ENCODE measurements at places on chromosomes 13 and 19.

DNA sequence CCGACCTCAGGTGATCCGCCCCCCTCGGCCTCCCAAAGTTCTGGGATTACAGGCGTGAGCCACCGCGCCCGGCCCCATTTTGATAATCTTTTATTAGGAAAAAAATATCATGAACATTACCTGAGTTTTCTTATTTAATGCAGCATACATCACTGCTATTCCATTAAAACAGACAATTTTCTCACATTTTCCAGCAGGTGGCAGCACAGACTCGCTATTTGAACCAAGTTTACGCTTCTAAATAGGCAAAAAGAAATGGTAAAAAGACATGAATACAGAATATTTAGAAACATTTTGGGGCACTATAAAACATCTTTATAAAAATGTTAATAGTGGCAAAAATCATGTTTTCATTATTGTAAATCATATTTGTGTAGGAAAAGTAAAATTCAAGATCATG lies 903.1 kb downstream of the SLITRK6 start:
- DNase-seq: peak; percentile 31

- no peak for DNase-seq
Observed at GRCh38 chr13:37089495-37089894, 16.0 kb downstream of the CSNK1A1L start.

DNA sequence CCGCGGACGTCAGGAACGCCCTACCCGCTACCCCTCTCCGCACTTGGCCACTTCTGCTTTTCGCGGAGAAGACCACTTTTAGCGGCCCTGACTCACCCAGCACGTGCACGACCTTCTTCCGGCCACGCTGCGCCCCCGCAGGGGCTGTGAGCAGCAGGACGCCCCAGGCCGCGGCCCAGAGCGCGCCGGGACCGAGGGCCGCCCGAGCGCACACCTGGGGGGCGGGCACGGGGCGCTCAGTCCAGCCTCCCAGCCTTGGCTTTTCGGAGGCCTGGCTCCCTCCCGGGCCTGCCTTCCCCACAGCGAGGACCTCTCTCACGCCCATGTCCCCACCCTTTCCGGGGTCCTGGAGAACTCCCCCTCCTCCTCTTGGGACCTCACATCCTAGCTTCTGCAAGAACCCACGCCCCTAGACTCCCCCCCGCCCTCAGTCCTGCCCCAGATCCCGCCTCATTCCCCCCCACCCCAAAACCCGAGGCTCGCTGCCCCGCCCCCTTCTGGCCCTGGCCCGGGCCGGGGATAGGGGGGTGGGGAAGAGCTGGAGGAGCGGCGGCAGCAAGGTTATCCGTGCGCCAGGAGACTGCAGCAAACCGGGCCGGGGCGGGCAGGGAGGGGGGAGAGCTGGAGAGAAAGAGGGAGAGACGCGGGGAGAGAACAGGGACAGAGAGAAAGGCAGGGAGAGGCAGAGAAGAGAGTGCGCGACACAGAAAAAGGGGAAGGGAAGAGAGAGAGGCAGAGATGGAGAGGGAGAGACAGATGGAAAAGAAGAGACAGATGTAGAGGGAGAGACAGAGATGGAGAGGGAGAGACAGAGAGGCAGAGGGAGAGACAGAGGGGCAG lies 11.5 kb downstream of the TM6SF2 start:
- no peak for DNase-seq

GRCh38 chr13:44158881-44159632 lies 214.6 kb upstream of the SERP2 start:
- DNase-seq: no peak

GRCh38 chr19:5136073-5136855 lies 167.4 kb downstream of the KDM4B start:
- DNase-seq: no peak

DNA sequence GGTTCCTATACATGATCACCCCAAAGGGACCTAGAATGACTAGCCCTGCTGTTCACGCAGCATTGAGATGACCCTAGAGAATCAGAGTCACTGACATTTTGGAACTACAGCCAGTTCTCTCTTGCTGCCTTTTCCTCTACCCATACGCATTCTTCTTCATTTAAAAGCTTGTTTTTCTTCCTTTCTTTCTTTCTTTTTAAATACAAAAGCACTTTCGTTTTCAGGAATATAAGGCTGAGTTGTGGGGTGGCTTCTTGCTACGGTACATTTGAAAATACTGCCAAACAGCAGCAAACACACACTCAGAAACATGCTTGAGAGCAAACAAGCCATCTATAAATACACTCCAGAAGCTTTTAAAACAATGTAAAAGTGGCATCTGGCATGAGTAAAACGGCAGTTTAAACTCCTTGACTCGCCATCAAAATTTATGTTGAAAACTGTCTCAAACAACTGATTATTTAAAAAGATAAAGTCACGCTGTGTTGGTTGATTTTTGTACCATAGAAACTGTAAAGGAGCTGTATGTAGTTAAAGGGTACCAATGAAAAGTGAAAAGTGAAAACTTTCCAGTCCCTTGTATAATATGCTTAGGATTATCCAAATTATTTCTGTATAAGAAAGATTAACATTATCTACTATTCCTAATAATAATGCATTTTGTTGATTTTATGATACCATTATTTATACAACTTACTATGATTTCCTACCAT lies 95.6 kb downstream of the PCDH9 start:
- DNase-seq: no peak

GRCh38 chr13:107873926-107874325 lies 341.4 kb downstream of the LIG4 start:
- DNase-seq: no peak

- DNase-seq: no peak
Observed at GRCh38 chr13:113544896-113545295, 39.7 kb upstream of the TFDP1 start.

DNA sequence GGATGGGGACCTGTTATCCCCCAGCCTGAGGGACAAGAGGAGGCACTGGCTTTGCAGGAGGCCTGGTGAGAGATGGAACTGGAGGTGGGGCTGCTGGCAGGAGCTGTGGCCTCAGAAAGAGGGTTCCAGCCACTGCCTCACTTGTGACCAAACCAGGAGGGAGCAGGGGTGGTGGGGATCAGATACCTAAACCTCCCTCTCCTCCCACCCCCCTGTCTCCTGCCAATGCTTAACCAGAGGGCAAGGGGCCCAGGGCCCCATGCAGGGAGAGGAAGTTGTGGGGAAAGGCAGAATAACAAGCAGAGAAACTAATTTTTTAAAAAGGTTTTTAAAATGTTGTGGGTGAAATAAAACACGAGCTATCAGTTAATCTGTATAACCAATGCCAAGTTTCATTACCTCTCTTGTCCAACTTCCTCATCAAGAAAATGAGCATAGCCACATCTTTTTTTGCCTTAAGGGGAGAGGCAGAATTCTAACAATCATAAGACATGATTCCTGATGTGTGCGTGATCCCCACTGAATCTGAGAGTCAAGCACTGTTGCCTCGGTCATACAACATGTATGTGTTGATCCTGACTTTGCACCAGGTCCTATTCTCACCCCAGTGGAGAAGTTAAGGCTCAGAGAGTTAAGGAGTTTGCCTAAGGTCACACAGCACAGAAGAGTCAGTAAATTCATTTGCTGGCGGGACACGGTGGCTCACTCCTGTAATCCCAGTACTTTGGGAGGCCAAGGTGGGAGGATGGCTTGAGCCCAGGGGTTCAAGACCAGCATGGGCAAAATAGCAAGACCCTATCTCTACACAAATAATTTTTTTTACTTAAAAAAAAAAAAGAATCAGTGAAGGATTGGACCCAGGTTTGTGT lies 12.9 kb downstream of the FXYD5 start:
- no peak for DNase-seq

GRCh38 chr19:7242601-7243258 lies 51.5 kb downstream of the INSR start:
- peak; percentile 9 for DNase-seq

GRCh38 chr13:42997381-42997780 lies 5.3 kb upstream of the EPSTI1 start:
- peak; percentile 13 for DNase-seq

DNA sequence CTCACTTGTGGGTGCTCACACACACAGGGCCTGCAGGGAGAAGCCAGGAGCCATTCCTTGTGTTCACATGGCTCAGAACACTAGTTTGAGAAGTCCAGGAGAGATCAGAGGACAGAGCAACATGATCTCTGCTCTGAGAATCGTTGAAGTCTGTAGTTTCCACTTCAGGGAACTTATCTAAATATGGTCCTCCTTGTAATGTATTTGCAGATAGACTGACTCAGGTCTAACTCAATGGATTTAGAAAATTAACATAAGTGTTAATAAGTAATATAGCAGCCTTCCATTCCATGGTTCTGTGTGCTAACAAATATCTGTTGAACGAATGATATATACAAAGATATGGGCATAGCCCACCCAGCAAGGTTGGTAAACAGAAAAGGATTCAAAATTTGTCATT lies 119.8 kb upstream of the STARD13 start:
- DNase-seq: no peak

- DNase-seq: no peak
Observed at GRCh38 chr13:95182570-95183265, 118.5 kb downstream of the ABCC4 start.

GRCh38 chr13:74264333-74264732 lies 130.1 kb upstream of the KLF12 start:
- no peak for DNase-seq

- peak; percentile 32 for DNase-seq
Observed at GRCh38 chr19:12996406-12997094, 1.3 kb downstream of the NFIX start.

DNA sequence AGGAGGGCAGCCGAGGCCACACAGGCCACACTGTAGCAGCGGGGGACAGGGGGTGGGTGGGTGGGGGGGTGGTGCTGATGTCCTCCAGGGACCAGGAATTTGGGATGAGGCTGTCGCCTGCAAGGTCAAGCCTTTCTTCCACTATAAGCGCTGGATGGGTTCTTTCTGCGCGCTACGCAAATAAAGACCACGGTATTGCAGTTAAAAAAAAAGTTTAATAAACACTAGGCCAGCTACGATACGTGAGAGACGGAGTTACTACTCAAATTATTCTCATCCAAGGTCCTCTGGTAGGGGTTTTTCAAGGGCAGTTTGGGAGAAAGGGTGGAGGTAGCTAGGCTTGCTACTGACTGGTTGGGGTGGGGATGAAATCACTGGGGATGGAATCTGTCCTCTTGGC lies 508 bp upstream of the ZNF44 start:
- DNase-seq: no peak

GRCh38 chr19:40831502-40832430 lies 18.5 kb downstream of the CYP2A6 start:
- DNase-seq: peak; percentile 99

- DNase-seq: no peak
Observed at GRCh38 chr19:30692181-30692811, 320.1 kb downstream of the ZNF536 start.

- DNase-seq: no peak
Observed at GRCh38 chr19:41341669-41342490, 11.8 kb downstream of the TGFB1 start.

- no peak for DNase-seq
Observed at GRCh38 chr19:49816590-49816989, 1.5 kb upstream of the MED25 start.

DNA sequence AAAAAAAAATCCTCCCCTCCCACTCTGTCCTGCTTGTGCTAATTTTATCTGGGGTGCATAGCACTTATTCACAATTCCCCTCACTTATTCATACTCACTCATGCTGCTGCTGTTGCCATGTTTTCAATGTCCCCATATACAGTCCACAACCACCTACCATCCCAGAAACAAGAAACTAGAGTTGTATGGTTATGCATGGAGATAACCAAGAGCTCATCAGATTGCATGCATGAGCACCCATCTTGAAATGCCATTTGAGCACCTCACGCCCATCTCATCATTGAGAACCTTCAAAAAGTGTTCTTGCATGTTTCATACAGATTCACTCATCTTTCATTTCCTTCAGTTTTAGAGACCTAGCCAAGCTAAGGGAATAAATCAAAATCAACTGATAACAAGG lies 15.1 kb upstream of the N4BP2L2 start:
- DNase-seq: no peak

DNA sequence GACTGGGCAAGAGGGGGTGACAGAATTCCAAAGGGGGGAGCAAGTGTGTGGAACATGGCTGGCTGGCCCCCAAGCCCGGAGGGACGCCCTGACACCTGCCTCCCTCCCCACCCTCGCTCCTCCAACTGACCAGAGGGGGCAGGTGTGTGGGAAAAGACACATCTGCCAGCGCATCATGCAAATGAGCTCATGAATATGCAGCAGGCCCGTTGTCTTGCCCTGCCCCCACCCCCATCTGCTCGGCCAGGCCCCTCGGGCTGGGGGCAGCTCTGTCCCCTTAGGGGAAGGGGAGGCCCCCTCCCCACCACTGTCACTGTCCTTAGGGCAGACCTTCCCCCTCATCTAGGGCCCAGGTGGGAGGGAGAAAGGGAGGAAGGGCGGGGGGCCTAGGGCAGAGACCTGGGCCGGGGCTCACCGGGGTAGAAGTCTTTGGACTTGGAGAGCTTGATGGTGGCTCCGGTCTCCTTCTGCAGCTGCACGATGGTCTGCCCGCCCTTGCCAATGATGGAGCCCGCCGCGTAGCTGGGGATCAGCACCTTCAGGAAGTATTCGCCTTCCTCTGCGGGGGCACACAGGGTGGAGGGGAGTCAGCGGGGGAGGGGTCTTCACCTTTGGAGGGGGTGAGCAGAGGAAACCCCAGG lies 12.9 kb downstream of the NOVA2 start:
- DNase-seq: no peak

- DNase-seq: peak; percentile 57
Observed at GRCh38 chr13:25217023-25217885, 45.2 kb upstream of the AMER2 start.

GRCh38 chr13:44465318-44465717 lies 91.7 kb downstream of the SERP2 start:
- DNase-seq: peak; percentile 26

DNA sequence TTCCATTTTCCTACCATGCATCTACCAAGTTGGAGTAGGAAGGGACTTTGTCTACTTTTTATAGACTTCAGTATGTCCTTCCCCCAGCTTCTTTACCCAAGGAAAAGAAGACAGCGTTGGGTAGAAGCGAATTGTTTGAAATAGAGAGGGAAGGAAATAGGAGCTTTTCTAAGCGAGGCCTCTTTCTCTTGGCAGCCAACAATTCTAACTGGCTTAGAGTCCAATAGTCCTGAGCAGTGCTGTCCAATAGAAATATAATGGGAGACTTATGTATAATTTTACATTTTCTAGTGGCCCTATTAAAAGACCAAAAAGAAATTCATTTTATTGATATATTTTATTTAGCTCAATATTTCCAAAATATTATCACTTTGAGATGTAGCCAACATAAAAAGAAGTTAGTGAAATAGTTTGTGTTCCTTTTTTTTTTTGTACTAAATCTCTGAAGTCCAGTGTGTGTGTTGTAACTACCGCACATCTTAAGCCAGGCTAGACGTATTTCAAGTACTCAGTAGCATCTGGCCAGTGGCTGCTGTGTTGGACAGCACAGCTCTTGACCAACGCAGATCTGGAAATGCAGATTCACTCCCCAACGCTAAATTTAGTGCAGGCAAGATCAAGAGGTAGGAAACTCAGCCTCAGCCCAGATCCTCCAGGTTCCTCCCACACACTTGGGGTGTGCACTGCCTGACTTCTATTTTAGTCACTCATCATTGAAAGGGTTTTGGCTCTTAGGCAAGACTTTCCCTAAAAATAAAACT lies 179.2 kb downstream of the SHISA2 start:
- no peak for DNase-seq

- DNase-seq: no peak
Observed at GRCh38 chr19:56946159-56946558, 105.6 kb upstream of the PEG3 start.

All from HCEC 1CT (cell line).